ENCODE measurements at places on chromosomes 16 and 17.

- no peak for DNase-seq
These were observed 15.2 kb downstream of the MED24 start for GRCh38 chr17:40038882-40039513.

GRCh38 chr17:8794636-8795035 is 4.5 kb downstream of the MFSD6L start:
- no peak for DNase-seq

DNA sequence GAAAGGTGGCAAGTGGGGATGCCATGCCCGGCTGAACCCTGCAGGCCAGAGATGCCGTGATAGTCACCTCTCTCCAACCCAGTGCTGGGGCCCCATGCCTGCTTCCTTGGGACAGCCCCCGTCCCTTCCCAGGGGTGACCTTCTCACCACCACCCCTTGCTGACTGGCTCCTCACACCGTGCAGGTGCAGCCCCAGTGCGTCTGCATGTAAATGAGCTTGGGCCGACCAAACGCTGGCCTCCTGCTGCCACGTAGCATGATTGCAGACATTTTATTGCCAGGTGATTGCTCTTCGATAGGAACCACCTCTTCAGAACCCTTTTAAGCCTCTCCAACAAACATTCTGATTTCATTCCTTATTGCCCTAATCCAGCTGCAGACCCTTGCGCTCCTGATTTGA is 32.5 kb downstream of the ASIC2 start:
- DNase-seq, result no peak

- DNase-seq, result no peak
These were observed 36.2 kb downstream of the YPEL2 start for GRCh38 chr17:59367657-59368045.

DNA sequence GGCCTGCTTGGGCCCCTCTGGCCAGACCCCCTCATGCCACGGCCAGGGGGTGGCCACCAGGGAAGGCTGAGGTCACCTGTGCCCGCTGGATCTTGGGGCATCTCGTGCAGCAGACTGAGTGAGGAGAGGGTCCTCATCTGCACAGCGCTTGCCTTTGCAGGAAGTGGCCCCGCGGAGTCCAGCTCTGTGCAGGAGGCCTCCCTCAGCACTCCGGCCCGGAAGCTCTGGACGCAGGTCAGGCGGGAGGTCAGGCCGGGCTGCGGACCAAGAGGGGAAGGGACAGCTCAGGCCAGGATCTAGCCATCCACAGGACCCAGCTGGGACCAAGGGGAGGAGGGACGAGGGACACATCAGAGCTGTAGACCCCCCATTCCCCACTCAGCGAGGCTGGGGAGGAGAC is 72.4 kb downstream of the LITAF start:
- no peak for DNase-seq

GRCh38 chr17:55829995-55830612 is 79.3 kb downstream of the PCTP start:
- no peak for DNase-seq

DNA sequence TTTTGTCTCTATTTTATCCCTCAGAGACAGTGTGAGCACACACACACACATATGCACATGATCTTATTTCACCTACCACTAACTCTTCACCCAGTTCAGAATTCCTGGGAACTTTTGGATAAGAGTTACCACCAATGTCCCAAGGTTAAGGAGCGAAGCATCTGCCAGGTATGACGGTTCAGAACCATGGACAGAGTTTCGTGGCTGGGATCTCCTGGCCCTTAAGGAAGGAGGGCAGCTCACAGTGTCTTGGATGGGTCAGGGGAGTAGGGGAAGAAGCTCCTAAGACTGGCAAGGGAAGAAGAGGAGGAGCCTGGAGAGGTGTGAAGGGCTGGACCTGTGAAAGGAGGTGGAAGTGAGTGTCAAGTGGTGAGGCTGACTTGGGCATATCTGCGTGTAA is 23.0 kb upstream of the TMEM132E start:
- DNase-seq, result no peak

- no peak for DNase-seq
These were observed 250.6 kb downstream of the UTP18 start for GRCh38 chr17:51510940-51511339.

GRCh38 chr16:51872524-51872923 is 674.4 kb downstream of the TOX3 start:
- no peak for DNase-seq

GRCh38 chr17:64531955-64532371 is 25.2 kb downstream of the CEP95 start:
- DNase-seq, result no peak

- DNase-seq, result no peak
These were observed 57.2 kb upstream of the ETV4 start for GRCh38 chr17:43603321-43603720.

DNA sequence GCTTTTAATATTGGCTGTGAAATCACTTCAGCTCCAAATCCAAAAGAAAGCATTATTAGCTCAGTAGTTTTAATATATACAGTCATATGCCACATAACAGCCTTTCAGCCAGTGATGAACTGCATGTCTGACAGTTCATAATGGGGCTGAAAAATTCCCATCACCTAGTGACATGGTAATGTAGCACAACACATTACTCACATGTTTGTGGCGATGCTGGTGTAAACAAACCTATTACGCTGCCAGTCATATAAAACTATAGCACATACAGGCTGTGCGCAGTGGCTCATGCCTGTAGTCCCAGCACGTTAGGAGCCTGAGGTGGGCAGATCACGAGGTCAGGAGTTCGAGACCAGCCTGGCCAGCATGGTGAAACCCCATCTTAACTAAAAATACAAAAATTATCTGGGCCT is 92.2 kb downstream of the TUBD1 start:
- no peak for DNase-seq

DNA sequence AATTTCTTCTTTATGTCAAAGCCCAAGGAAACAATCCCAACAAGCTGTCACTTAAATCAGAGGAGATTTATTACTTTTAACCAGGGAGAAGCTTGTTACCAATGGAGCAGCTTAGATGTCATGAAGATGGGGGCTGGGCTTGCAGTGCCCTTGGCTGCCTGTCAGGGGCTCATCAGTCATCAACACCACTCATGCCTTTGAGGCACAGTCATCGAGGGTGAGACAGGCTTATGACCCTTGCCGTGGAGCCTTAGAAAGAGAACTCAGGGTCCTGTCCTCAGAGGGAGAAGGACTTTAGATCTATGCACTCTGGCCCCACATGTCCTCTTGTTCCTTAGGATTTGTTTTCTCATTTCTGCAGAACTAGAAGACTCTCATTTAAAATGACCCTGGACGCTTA is 318.3 kb downstream of the CBLN1 start:
- no peak for DNase-seq

DNA sequence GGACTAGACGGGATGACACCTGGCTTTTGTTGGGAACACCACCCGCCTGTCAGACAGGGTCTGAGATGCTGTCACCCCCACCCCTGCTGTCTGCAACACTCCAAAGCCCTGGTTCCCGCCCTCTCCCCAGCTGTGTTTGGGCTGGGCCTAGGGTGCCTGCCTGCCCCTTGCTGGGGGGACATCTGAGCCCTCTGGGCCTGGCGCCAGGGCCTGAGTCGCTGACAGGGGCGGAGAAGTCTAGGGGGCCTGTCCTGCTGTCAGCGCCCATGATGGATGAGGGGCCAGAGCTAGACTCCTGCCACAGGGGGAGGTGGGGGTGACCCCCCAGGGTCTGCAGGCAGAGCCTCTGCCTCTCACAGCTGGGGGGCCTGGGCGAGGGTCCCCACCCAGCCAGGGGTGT is 7.6 kb upstream of the PKMYT1 start:
- DNase-seq, result no peak
